ENCODE measurements at places on chromosomes 11 and 22.
A peak's percentile ranks its signal among the peaks of the same experiment; 100 is the strongest.

- DNase-seq, result no peak
- no peak overlapping the region for H3K4me3 ChIP-seq
- H3K36me3 ChIP-seq, result no peaks in the 10 kb centered on the region
- no peaks in the 10 kb centered on the region for H3K27me3 ChIP-seq
Measured at GRCh38 chr22:45911601-45912271, 65.2 kb downstream of the WNT7B start.

GRCh38 chr11:116109228-116109627, 605.0 kb upstream of the CADM1 start:
- H3K36me3 ChIP-seq, result no peaks in the 10 kb centered on the region
- no peak for DNase-seq
- no peak overlapping the region for H3K27ac ChIP-seq
- no peak overlapping the region for H3K4me3 ChIP-seq

- no peak for DNase-seq
- no peaks in the 10 kb centered on the region for H3K27me3 ChIP-seq
- H3K4me1 ChIP-seq, result peaks cover 10% of the 10 kb centered on the region
- H3K36me3 ChIP-seq, result no peaks in the 10 kb centered on the region
- H3K4me3 ChIP-seq, result no peak overlapping the region
Measured at GRCh38 chr11:114153224-114153623, 93.7 kb downstream of the ZBTB16 start.

- no peaks in the 10 kb centered on the region for H3K36me3 ChIP-seq
- peaks cover 10% of the 10 kb centered on the region for H3K4me1 ChIP-seq
- H3K27ac ChIP-seq, result no peak overlapping the region
Measured at GRCh38 chr11:128827191-128827893, 39.8 kb downstream of the KCNJ1 start.

DNA sequence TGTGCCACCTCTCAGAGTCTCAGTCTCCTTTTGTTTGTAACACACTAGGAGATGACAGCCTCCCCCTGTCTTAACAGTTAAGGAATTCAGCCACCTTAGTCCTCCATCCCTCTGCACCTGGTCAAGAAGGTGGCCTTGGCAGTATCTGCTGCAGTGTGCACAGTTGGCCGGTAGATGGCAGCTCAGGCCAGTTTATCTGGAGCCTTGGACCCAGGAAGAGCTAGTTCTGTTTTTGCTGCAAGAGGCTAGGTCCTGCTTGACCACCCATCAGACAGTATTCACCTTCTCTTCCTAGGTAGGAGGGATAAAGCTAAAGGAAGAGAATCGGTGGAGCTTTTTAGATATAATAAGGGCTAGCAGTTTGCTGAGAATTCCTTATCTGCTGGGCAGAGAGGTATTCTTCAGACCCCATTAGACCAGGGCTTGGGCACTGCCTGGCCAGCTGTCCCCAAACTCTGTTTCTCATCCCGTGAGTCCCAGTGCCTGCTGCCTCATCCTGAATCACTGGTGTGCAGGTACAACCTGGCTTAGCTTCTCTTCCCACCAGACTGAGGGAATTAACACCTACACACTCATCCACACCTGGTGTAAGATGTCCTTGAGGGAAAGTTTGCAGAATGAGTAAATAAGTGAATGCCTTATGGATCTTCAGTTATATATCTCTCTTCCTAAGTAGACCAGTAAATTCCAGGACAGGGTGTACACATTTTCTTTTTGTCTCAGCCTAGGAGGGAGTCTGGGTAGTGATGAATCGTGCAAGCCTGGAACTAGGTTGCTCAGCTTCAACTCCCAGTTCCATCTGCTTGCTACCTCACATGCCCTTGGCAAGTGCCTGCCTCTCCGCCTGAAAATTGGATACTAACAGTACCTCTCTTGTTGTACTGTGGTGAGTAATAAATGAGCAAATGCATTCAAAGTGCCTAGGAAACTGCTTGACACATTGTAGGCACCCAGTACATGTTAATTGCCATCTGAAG, 70.8 kb upstream of the NARS2 start:
- no peaks in the 10 kb centered on the region for H3K36me3 ChIP-seq
- H3K4me1 ChIP-seq, result no peaks in the 10 kb centered on the region
- peak overlapping the region; percentile 38 for H3K4me3 ChIP-seq
- H3K27ac ChIP-seq, result no peak overlapping the region

GRCh38 chr11:24585192-24585591, 88.3 kb downstream of the LUZP2 start:
- H3K4me3 ChIP-seq, result no peak overlapping the region
- no peak overlapping the region for H3K27ac ChIP-seq
- H3K27me3 ChIP-seq, result no peaks in the 10 kb centered on the region
- no peaks in the 10 kb centered on the region for H3K4me1 ChIP-seq
- H3K36me3 ChIP-seq, result no peaks in the 10 kb centered on the region
- DNase-seq, result no peak

DNA sequence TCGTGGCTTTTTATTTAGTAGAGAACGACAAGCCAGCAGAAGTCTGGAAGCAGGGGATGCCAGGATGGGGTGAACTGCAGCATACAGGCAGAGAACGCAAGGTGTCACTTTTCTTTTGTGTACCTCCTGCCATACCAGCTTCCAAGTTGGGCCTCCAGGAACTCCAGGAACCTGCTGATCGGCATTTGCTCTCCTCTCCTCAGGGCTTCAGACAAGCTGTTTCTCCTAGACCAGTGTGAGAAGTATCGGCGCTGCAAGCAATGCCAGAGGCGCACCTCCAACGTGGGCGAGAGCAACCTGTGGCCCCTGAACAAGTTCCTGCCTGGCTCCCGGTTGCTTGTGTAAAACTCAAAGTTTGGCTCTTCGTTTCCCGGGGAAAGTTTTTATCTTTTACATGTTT, 47.7 kb downstream of the CCDC81 start:
- H3K27me3 ChIP-seq, result no peaks in the 10 kb centered on the region
- no peak overlapping the region for H3K27ac ChIP-seq
- H3K4me1 ChIP-seq, result no peaks in the 10 kb centered on the region
- DNase-seq, result no peak

DNA sequence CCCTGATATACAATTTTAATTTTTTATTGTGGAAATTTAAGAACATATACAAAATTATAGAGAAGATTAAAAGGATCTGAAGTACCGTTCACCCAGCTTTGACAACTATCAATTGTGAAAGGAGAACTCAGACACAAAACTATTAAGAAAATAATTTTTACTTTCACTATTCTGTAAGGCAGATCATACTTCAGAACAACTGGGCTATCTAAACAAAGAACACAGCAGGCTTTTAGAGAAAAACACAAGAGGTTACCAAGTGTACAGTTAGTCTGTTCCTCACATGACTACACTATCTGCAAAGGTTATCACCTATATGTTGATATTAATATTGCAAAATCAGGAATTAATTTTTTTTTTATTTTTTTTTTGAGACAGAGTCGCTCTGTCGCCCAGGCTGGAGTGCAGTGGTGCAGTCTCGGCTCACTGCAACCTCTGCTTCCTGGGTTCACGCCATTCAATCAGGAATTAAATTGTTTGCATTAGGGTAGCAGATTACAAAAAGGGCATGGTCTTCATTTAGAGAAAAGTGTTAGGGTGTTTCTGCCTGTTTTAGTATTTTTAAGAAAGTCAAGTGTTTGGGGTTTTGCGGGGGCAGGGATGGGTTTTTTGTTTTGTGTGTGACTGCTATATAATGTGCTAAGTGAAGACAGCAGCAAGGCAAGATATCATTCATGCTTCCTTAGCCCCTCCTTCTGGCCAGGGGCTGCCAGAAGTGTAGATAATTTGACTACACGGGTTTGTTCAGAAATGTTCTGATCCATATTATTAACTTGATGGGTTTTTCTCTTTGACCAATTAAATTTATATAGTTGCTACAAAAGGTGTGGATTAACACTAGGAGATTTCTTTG, 27.6 kb upstream of the SIK2 start:
- no peak overlapping the region for H3K4me3 ChIP-seq
- no peaks in the 10 kb centered on the region for H3K4me1 ChIP-seq
- no peaks in the 10 kb centered on the region for H3K36me3 ChIP-seq
- no peak for DNase-seq
- H3K27ac ChIP-seq, result no peak overlapping the region

- no peak overlapping the region for H3K4me3 ChIP-seq
- peaks cover 28% of the 10 kb centered on the region for H3K4me1 ChIP-seq
- H3K36me3 ChIP-seq, result peaks cover 35% of the 10 kb centered on the region
- no peaks in the 10 kb centered on the region for H3K27me3 ChIP-seq
- DNase-seq, result no peak
- H3K27ac ChIP-seq, result peak overlapping the region; percentile 94
Measured at GRCh38 chr22:26485806-26486390, 2.2 kb downstream of the SRRD start.

DNA sequence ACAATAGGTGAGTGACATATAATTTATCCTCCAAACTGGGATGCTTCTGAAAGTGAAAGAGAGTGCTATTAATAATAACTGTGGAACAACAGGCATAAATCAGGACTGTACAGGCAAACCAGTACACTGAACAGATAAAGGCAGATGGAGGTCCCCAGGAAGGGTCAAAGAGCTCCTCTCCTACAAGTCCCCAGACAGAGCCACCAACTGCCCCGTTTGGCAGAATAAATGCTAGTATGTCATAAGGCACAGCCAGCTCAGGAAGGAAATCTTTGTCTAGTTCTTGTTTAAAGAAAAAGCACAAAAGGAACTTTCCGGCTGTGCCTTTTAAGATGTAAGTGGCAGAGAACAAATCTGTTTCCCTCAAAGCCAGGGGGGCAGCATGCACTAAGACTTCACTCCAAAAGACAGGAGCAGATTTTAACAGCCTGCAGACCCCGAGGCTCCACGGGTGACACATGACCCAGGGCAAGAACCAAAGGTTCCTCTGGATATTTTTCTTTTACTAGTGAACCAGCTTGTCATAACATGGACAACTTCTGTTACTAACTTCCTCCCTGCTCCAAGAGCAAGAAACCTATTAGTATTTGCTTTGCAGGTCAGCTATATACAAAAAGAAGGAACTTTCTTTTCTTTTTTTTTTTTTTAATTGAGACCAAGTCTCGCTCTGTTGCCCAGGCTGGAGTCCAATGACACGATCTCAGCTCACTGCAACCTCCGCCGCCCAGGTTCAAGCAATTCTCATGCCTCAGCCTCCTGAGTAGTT, 50.2 kb downstream of the MYH9 start:
- peaks cover 81% of the 10 kb centered on the region for H3K4me1 ChIP-seq
- no peaks in the 10 kb centered on the region for H3K27me3 ChIP-seq
- DNase-seq, result no peak
- H3K36me3 ChIP-seq, result peaks cover 86% of the 10 kb centered on the region
- H3K4me3 ChIP-seq, result peak overlapping the region; percentile 17
- peak overlapping the region; percentile 93 for H3K27ac ChIP-seq

DNA sequence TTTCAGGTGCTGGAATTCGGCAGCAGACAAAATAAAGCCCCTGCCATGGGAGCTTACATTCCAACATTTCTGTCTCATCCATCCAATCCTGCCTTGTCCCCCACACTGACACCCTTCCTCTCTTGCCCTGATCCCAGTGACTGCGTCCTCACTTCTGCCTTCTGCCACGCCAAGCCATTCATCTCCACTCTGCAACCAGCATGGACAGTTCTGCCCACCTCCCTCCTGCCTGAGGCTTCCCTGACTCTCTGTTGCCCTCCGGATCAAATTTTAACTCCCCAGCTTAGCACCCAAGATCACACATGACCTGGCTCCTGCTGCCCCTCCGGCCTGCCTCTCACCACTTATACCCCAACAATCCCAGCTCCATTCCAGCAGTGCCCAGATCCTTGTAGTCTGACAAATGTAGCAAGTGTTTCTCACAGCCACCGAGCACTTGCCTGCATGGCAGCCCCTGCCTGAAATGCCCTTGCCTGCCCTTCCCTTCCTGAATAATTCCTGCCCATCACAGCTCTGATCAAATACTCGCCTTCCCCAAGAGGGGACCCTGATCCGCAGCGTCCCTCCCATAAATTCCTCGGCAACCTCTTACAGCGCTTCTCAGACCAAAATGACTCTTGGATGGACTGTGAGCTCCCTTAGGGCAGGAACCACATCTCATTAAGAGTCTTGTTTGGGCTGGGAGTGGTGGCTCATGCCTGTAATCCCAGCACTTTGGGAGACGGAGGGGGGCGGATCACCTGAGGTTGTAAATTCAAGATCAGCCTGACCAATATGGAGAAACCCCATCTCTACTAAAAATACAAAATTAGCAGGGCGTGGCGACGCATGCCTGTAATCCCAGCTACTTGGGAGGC, 2.3 kb downstream of the ACTN3 start:
- H3K4me3 ChIP-seq, result no peak overlapping the region
- no peak for DNase-seq
- H3K4me1 ChIP-seq, result peaks cover 33% of the 10 kb centered on the region
- no peaks in the 10 kb centered on the region for H3K36me3 ChIP-seq
- no peak overlapping the region for H3K27ac ChIP-seq
- no peaks in the 10 kb centered on the region for H3K27me3 ChIP-seq

- no peak overlapping the region for H3K27ac ChIP-seq
- no peak overlapping the region for H3K4me3 ChIP-seq
- DNase-seq, result no peak
Measured at GRCh38 chr11:82718307-82718706, 15.4 kb downstream of the FAM181B start.

- H3K27me3 ChIP-seq, result no peaks in the 10 kb centered on the region
- H3K27ac ChIP-seq, result no peak overlapping the region
- peak overlapping the region; percentile 34 for H3K4me3 ChIP-seq
- peaks cover 3% of the 10 kb centered on the region for H3K4me1 ChIP-seq
- DNase-seq, result peak; percentile 23
Measured at GRCh38 chr11:104653407-104653806, 244.9 kb downstream of the CASP12 start.

DNA sequence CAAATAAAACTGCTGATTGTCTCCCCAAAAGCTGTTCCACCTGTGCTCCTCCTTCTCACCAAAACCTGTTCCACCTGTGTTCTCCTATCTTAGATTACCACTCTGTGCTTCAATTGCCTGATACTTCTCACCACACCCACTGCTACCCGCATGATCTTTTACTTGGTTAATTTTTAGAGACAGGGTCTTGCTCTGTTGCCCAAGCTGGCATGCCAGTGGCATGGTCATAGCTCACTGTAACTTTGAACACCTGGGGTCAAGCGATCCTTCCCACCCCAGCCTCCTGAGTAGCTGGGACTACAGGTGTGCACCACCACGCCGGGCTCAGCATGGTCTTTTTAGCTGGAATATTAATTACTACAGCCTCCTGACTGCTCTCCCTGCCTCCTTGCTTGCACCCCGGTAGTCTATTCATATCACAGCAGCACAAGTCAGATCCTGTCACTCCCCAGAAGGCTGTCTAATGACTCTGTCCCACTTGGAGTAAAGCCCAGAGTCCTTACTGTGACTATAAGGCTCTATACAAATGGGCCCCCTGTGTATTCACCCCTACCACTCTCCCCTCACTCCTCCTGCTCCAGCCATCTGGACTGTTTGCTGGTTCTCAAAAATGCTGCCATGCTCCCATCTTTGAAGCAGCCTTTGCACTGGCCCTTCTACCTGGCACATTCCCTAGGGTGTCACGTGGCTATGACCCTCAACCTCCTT, 3.5 kb downstream of the C11orf91 start:
- peaks cover 14% of the 10 kb centered on the region for H3K4me1 ChIP-seq
- no peaks in the 10 kb centered on the region for H3K36me3 ChIP-seq
- no peak overlapping the region for H3K27ac ChIP-seq
- H3K4me3 ChIP-seq, result no peak overlapping the region
- H3K27me3 ChIP-seq, result peaks cover 10% of the 10 kb centered on the region
